ENCODE measurements at places on chromosomes 1 and 21.
A peak's percentile ranks its signal among the peaks of the same experiment; 100 is the strongest.

GRCh38 chr21:14454016-14455009 lies 71.4 kb upstream of the HSPA13 start:
- no peak for DNase-seq

GRCh38 chr1:109290998-109291397 lies 8.1 kb upstream of the PSRC1 start:
- no peak for DNase-seq

DNA sequence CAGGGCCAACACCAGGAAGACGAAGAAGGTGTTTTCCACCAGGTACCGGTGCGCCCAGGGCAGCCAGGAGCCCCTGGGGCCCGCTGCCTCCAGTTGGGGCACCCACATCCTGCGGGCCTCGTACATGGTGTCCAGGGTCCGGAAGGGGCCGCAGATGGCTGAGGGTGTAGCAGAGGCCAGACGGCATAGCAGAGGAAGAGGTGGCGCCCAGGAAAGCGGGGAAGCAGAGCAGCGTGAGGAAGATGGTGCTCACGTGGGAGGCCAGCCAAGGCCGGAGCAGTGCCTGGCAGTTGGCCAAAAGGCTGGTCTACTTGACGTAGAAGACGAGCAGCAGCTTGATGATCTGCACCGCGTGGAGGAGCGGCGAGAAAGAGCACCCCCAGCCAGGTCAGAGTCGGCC lies 40.4 kb downstream of the ZNF691 start:
- DNase-seq: no peak

DNA sequence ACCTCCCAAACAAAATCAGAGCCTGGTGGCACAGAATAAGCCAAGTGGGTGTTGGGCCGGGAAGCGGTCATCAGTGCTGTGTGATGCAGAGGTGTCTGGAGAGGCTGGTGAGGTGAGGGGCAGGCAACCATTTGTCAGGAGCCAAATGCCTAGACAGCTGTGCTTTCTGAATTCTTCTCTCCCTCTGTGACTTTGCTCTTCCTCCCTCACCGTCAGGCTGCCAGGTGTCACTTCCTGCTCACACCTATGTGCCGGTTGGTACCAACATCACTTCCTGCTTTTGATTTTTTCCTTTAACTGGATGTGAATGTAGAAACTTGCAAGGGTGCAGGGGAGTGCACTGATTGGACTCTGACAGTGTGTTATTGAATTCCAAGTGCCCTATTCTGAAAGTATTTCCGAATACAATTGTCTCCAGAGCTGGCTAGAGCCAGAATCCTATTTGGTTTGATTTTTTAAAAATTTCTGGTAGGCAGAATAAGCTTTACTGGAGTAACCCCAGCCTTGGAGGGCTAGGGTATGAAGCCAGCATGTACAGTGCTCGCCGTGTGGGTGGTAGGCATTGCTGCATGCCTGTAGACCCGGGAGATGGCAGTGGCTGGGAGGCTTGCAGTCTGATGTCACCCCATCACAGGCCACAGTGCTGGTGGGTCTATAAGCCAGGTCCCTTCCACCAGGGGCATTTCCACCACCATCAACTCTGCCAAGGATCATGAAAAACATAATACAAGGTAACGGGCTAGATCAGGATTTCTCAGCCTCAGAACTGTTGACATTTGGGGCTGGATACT lies 210.9 kb downstream of the KAZN start:
- DNase-seq: no peak

- no peak for DNase-seq
Measured at GRCh38 chr1:232487236-232487635, 142.7 kb downstream of the SIPA1L2 start.

GRCh38 chr1:35577071-35577998 lies 4.2 kb downstream of the TFAP2E start:
- no peak for DNase-seq

GRCh38 chr21:33205476-33205875 lies 24.3 kb upstream of the IFNAR2 start:
- no peak for DNase-seq

DNA sequence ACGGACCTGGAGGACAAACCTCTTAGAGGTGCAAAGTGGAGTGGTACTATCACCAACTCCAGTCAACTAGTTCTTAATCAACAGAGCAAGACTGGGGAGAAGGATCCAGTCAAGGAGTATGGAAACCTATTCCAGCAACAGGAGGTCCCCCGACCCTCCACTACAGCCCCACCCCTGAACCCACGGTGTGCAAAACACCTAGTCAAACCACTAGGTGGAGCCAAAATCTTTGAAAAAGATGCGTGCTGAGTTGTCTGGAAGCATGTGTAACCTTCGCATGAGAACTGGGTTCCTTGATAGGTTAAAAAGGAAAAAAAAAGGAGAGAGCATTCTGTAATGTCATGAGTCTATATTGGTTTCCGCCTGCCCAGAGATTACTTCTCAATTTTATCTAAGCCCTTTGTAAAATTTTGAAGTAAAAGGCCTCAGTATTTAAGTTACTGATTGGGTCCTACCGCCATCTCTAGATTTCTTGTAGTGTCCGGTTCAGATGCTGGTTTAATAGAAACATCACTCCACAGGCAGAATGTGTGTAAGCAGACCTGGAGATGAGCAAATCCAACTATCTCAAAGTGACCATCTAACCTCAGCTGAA lies 81.9 kb upstream of the HAO2 start:
- peak; percentile 33 for DNase-seq

- DNase-seq: no peak
Measured at GRCh38 chr1:208374391-208374941, 130.3 kb upstream of the PLXNA2 start.

Data from Calu3 (cell line).